Naive B cell (primary cell): ENCODE measurements at places on chromosomes 11 and 22.

- no peak overlapping the region for H3K4me3 ChIP-seq
- no peak overlapping the region for H3K27ac ChIP-seq
- H3K27me3 ChIP-seq, result no peaks in the 10 kb centered on the region
- no peaks in the 10 kb centered on the region for H3K36me3 ChIP-seq
- DNase-seq, result no peak
- H3K4me1 ChIP-seq, result no peaks in the 10 kb centered on the region
These were observed 118.8 kb downstream of the LUZP2 start for GRCh38 chr11:24615451-24616160.

DNA sequence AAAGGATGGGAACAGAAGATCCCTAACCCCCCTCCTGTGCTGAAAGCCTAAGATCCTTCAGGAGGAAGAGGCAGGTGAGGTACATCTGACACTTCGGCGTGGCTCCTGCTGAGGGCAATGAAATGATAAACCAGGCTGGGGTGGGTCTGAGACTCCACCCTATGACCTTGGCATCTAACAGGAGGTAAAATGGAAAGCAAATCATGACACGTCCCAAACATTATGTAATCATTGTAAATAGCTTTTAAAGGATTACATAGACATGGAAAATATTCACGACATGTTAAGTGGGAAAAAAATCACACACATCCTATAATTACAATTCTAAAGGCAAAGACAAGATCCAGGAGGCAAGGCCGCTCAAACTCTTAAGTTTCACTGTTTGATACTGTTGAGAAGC is 70.5 kb downstream of the LINC01488 start:
- no peak for DNase-seq
- H3K4me3 ChIP-seq, result no peak overlapping the region
- H3K27me3 ChIP-seq, result peaks cover 2% of the 10 kb centered on the region
- H3K4me1 ChIP-seq, result no peaks in the 10 kb centered on the region
- H3K27ac ChIP-seq, result no peak overlapping the region

DNA sequence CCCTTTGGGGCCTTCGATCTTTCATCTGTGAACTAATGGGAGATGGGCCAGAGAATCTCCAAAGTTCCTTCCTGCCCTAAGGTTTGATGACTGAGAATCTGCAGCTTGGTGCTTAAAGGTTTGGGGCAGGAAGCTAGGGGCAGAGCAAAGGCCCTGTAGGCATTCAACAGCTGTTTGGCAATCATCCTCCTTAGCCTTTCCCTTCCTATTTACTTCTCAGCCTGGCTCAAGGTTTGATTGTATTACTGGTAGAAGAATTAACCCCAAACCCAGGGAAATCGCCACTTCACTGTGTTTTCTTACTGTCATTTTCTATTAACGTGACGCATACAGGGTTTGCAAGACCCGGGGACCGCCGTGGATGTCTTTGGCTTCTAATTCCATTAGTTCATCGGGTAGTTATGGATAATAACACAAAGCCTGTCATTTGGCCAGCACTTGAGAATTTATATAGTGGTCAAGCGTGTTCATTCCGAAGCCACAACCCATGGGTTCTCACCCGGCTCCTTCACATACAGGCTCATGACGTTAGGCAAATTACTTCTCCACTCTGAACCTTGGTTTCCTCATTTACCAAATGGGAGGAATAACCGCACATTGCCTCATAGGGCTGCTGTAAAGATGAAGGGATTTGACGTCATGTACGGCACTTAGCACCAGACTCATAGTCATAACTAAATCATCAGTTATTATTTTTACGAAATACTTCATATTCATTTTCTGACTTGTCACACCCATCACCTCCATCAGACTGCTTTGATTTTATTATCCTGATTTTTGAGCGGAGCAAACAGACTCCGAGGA is 158.1 kb downstream of the FBXO7 start:
- H3K27me3 ChIP-seq, result peaks cover 6% of the 10 kb centered on the region
- H3K36me3 ChIP-seq, result no peaks in the 10 kb centered on the region
- H3K4me1 ChIP-seq, result no peaks in the 10 kb centered on the region
- H3K4me3 ChIP-seq, result no peak overlapping the region
- DNase-seq, result no peak

DNA sequence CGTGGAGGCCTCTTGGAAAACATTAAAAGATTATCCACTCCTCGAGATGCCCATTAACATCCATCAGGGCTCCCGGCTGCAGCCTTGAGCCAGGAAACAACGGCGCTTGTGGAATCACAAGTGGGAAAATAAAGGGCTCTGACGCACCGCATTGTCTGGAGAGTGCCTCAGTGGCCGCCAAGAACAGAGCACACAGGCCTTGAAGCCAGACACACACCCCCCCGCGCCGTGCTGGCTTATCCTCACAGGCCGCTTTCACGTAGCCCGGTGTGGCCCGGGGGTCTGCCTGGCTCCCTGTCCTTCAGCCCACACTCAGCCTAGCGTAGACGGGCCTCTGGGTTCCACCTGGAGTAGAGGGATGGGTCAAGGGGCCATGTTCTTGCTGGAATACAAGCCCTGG is 1020.5 kb downstream of the BRD1 start:
- no peak overlapping the region for H3K4me3 ChIP-seq
- DNase-seq, result no peak
- H3K27me3 ChIP-seq, result peaks cover 7% of the 10 kb centered on the region
- no peak overlapping the region for H3K27ac ChIP-seq

DNA sequence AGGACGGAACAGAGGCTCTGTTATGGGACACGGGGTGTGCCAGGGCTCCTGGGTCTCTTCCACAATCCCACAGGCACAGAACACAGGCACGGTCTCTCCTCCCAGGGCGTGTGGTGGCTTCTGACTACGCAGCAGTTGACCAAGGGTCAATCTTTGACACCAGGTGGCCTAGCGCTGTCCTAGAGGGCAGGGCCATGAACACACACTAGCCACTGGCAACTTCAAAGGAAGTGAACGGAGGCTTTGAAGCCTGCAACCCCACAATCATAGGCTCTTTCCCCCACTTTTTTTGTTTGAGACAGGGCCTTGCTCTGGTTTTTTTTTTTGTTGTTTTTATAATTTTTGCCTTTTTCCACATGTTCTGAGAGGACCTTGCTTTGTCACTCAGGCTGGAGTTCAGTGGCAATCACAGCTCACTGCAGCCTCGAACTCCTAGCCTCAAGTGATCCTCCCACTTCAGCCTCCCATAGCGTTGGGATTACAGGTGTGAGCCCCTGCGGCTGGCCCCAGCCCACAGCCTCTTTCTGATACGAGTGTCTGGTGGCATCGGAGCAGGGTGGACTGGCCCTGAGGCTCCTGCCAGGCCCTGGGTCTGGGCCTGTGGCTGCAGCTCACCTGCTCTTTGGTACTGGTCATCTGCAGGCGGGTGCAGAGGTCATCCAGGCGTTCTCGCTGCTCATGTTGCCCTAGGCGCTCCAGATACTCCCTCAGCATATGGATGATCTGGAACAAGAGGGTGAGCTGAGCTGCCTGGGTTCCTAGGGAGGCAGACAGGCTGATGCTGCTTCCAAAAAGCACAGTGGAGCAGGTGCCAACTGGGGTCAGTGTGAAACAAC is 9.1 kb downstream of the GALR3 start:
- H3K4me1 ChIP-seq, result no peaks in the 10 kb centered on the region
- H3K36me3 ChIP-seq, result no peaks in the 10 kb centered on the region
- H3K27me3 ChIP-seq, result no peaks in the 10 kb centered on the region
- H3K4me3 ChIP-seq, result no peak overlapping the region
- no peak overlapping the region for H3K27ac ChIP-seq

- no peak overlapping the region for H3K27ac ChIP-seq
- H3K4me1 ChIP-seq, result no peaks in the 10 kb centered on the region
- no peaks in the 10 kb centered on the region for H3K36me3 ChIP-seq
- no peak overlapping the region for H3K4me3 ChIP-seq
- no peak for DNase-seq
These were observed 114.9 kb downstream of the C11orf91 start for GRCh38 chr11:33585586-33586209.

DNA sequence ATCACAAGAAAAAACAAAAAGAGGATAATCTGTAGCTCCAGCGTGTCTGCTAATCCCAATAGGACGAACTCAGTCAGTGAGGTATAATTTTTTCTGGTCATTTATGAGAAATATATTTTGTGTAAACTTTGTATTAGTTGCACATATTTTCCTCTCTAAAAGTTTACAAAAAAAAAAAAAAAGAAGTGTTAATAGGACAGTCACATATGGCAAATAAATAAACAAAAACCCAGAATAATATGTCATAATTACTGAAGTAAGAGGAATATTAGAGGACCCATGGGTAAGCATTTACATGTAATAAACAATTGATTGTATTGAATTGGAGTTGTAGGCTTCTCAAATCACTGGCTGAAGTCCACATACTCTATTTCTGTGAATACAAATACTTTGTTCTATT is at the start of gene OR5F1:
Gene OR5F1 (minus strand): TSS at position 101 of the 400 bp plus-strand sequence. CDS start 0 bp downstream, at position 101.
- H3K27me3 ChIP-seq, result no peaks in the 10 kb centered on the region
- DNase-seq, result no peak
- H3K4me3 ChIP-seq, result no peak within 1 kb of the TSS
- H3K4me1 ChIP-seq, result no peaks in the 10 kb centered on the region
- H3K27ac ChIP-seq, result no peak within 1 kb of the TSS

DNA sequence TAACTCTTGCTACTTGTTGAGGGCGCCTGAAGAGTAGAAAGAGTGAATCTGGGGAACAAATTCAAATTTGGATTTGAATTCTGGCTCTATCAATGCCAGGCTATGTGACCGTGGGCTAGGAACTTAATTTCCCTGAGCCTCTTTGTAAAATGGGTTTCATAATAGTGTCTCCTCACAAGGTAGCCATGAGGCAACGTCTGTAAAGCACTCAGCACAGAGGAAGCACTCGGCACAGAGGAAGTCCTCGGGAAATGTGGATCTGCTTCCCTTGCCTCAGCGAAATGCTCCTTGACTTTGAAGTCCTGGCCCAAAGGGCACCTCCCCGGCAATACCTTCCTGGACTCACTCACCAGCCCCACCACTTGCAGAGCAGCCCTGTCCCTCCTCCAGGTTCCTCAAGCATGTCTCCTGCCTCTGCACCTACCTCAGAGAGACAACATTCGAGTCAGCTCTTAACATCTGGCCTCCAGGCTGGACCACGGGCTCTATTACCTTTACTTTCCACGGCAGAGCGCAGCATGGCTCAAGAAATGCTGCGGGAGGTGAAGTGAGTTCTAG is 17.7 kb downstream of the CD6 start:
- H3K27me3 ChIP-seq, result no peaks in the 10 kb centered on the region
- H3K36me3 ChIP-seq, result no peaks in the 10 kb centered on the region
- H3K27ac ChIP-seq, result peak overlapping the region; percentile 75
- peak overlapping the region; percentile 72 for H3K4me3 ChIP-seq
- DNase-seq, result peak; percentile 42

DNA sequence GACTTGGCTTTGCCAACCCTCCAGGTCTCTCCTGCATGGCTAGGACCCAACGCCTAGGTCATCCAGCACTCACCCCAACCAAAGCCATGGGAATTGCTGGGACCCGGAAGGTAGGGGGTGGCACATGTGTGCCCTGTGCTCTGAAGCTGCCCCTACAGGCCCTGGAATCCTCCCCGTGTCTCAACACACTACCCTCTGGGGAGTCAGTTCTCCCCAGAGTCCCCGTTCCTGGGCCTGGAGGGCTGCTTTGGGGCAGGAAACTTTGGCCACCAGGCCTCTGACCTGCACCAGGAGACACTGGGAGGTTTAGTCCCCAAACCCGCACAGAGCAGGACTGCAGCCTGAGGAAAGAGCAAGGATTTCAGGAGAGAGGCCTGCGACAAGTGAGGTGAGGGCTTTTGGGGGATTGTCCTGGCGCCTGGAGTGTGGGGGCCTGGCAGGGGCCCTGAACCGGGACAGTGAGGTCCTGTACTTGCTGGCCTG is 495 bp upstream of the IFITM1 start:
- H3K27ac ChIP-seq, result peak overlapping the region; percentile 94
- peak overlapping the region; percentile 92 for H3K4me3 ChIP-seq
- no peaks in the 10 kb centered on the region for H3K36me3 ChIP-seq
- no peak for DNase-seq
- H3K27me3 ChIP-seq, result no peaks in the 10 kb centered on the region
- peaks cover 36% of the 10 kb centered on the region for H3K4me1 ChIP-seq

DNA sequence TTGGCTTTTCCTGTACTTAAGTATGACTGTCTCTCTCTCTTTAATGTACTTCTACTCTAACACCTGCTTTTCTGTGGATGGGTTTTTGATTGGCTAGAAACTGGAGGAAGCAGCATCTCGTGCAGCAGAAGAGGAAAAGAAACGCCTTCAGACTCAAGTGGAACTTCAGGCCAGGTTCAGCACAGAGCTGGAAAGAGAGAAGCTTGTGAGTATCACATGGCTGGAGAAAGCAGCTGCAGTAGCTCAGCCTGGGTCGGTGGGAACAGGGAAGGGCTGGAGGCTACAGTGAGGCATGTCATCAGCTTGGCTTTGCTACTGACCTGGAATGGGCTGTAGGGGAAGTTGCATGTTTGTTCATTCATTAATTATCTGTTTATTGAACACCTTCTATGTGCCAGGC is 74.2 kb downstream of the SWAP70 start:
- H3K27me3 ChIP-seq, result no peaks in the 10 kb centered on the region
- H3K36me3 ChIP-seq, result peaks cover 43% of the 10 kb centered on the region
- H3K4me1 ChIP-seq, result peaks cover 63% of the 10 kb centered on the region
- peak overlapping the region; percentile 81 for H3K4me3 ChIP-seq

DNA sequence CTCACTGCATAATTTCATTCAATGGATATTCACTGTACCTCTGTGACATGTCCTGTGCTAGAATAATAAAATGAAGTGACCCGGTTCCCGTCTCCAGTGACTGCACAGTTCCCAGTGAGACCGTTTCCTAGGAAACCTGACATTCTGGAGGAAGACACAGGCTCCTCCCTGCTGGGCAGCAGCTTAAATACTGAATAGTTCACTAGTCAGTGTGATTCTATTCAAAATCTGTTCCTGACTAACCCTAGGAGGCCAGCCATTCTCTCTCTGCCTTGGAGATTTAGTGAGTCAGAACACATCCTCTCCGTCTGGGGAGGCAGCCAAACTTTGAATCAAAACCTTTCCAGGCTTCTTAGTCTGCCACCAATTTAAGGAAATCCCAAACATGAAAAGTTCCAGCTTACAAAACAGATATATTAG is 11.3 kb downstream of the TRIM66 start:
- H3K4me3 ChIP-seq, result no peak overlapping the region
- no peaks in the 10 kb centered on the region for H3K27me3 ChIP-seq
- no peak for DNase-seq
- H3K4me1 ChIP-seq, result no peaks in the 10 kb centered on the region

DNA sequence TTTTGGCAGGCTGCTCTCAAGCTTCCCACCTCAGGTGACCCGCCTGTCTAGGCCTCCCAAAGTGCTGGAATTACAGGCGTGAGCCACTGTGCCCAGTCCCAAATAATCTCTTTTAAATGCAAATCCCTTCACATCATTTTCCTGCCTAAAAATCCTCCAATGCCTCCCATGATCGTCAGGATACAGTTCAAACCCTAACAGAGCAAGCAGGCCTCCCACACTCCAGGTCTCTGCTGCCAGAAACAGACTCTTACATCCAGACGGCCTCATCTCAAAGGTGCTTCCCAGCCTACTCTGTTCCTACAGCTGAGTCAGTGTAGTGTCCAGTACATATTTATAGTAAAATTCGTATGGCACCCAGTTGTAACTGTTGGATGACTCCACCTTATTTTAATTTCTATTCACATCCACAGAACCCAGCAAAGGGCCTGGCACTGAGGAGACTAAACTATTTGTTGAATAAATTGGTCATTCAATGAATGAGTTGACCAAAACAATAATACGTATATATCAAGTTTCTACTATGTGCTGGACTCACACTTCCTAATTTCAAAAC is 8.2 kb downstream of the SIRT3 start:
- H3K36me3 ChIP-seq, result peaks cover 7% of the 10 kb centered on the region
- no peak overlapping the region for H3K4me3 ChIP-seq
- H3K27ac ChIP-seq, result no peak overlapping the region
- H3K4me1 ChIP-seq, result peaks cover 13% of the 10 kb centered on the region
- DNase-seq, result no peak

GRCh38 chr11:57395905-57396623 is 5.6 kb upstream of the PRG2 start:
- no peaks in the 10 kb centered on the region for H3K4me1 ChIP-seq
- no peak overlapping the region for H3K27ac ChIP-seq
- H3K4me3 ChIP-seq, result no peak overlapping the region
- no peaks in the 10 kb centered on the region for H3K36me3 ChIP-seq
- no peak for DNase-seq
